Stimulated activated CD4-positive, alpha-beta T cell treated with anti-CD3 and anti-CD28 coated beads, TNF-alpha, amount 100 ng/mL, for 1 hour (primary cell): ENCODE measurements at places on chromosomes 3 and 15.

DNA sequence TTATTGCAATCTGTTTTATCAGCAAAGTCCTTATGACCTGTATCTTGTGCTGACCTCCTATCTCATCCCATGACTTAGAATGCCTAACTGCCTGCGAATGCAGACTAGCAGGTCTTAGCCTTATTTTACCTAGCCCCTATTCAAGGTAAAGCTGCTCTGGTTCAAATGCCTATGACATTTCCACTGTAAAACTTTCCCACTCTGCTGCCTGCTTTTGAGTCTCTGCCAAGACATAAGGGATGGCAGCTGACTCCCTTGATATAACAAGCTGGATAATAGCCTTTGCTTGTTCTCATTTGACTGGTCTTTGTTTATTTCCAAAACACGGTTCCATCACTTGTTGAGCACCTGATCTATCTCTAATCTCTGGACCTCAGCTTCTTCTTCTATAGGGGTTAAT lies 131.9 kb upstream of the STRIT1 start:
- no peak for DNase-seq

- no peak for DNase-seq
These were observed 129.0 kb upstream of the NEO1 start for GRCh38 chr15:72923289-72923688.

DNA sequence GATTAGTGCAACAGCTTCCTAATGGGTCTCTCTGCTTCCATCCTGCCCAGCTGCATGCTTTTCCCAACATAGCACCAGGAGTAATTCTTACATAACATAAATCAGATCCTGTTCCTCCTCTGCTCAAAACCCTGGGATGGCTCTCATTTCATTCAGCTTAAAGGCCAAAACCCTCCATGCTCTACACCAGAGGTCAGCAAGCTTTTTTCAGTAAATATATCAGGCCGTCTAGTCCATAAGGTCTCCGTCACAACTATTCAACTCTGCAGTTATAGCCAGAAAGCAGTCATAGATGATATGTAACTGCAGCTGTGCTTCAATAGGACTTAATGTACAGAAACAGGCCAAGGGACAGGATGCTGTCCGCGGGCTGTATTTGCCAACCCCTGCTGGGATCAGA lies 202.8 kb upstream of the UBE2E2 start:
- no peak for DNase-seq

- DNase-seq: no peak
These were observed 110.0 kb upstream of the SLC4A7 start for GRCh38 chr3:27594096-27594690.

DNA sequence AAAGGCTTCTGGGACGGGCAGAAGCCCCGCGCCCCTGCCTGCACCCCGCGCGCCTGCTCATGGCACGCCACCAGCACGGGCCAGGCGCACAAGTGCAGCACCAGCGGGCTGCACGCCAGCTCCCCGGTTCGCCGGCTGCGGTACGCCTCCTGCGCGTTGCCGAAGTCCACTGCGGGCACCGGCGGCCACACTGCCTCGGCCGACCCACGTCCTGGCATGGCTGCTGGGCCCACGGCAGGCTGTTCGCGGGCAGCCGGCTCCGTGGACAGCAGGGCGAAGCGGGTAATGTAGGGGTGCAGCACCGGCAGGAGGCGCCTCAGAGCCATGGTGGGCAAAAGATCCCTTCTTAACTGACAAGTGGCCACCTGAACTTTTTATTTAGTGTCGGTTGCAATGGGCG lies 34.8 kb downstream of the MCCC1 start:
- DNase-seq: no peak
